ENCODE measurements at places on chromosomes 7 and 10.

GRCh38 chr10:89653410-89653869 is 8.4 kb upstream of the PANK1 start:
- no peak for DNase-seq

- DNase-seq: no peak
These were observed 24.1 kb downstream of the TBATA start for GRCh38 chr10:70761031-70761601.

DNA sequence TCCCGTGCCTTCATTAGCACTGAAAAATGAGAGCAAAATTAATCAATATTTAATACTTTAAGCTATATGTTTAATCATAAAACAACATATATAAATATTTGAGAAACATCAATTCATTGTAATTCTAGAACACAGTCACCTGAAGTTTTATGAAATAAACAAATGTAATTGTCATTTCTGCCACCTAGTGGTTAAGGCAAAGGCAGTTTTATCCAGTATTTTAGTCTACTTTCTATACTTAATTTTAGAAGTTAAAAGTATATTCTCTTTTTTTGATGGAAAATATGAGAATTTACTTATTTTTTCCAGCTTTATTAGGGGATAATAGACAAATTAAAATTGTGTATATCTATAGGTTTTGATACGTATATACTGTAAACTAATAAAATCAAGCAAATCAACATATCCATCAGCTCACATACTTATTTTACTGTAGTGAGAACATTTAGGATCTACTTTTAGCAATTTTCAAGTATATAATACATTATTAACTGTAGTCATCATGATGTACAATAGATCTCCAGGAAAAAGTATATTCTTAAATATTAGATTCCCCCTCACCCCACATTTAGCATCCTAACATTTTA is 16.9 kb downstream of the PCGF6 start:
- DNase-seq: no peak

- DNase-seq: no peak
These were observed 176.7 kb downstream of the EMX2 start for GRCh38 chr10:117718986-117719920.

GRCh38 chr10:101222683-101223273 is 6.5 kb downstream of the LBX1 start:
- no peak for DNase-seq

GRCh38 chr7:94396037-94396431 is 1.3 kb downstream of the COL1A2 start:
- DNase-seq: no peak

GRCh38 chr10:89078724-89079672 is 88.4 kb downstream of the FAS start:
- no peak for DNase-seq

DNA sequence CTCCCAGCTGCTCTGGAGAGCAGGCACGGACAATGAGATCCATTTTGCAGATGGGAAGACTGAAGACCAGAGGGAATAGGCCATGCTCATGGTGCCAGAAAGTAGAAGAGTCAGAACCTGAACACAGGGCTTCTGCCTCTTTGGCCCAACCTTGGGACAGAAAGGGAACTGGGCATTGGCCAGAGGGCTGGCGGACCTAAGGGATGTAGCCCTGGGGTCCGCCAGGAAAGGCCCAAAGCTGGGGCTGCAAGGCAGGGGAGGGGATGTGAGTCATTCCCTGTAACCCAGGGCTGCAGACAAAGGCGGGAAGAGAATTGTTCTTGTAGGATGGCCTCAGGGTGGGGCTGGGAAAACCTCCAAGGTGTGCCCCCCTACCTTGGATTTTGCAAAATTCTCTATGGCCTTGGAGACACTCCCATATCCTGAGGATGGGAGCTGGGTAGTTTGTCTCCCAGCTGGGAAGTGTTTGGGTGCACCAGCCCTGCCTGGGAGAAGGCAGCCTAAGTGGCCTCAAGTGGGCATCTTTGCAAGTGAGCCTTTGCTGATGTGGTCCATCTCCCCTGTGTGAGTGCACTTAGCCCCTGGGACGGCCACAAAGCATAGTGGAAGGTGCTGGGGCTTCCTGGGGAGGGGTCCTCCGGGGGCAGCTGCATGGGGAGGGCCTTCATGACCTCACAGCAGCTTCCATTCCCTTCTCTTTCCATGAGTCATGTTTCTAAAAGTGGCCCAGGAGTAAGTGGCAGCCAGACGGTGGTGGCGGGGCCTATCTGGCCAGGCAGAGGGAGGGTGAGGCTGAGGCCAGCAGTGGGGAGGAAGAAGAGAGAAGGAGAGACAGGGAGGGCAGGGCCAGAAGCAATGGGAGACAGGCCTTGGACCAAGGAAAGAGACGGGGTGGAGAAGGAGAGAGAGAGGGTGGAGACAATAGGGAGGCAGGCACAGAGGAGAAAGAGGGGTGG is 9.2 kb downstream of the AQP1 start:
- DNase-seq: no peak

GRCh38 chr10:98572594-98572993 is 125.9 kb upstream of the HPS1 start:
- DNase-seq: no peak

DNA sequence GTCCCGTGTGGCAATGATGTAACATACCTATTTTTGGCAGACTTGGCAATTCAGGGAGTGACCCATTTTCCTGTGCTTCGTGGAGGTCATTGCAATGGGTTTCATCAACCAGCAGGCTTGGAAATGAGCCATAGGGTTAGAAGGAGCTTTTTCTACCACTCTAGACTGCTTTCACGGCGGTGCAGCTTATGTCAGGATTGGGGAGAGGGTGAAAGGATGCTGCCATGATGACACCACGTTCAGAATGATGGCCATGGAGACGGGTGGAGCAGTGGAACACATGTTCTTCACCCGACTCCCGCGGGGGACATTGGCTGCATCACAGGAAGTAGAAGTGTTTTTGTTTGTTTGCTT is 220.2 kb downstream of the EMX2 start:
- no peak for DNase-seq

DNA sequence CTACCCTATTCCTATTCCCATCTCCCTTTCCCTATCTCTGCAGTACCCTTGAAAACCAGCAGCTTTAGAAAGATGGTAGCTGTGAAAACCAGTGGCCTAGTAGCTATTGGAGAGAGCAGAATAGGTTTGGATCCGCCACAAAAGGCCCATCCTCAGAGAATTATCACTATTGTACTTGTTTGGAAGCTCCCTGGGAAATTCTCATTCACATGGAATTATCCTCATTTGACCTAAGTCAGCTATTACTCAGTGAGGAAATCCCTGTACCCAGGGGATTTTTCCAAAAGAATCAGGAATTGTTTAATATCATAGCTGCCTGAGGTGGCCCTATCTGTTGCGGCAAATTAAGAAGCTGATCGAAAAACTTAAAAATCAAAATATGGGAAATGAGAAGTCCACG is 51.6 kb downstream of the DGKI start:
- DNase-seq: no peak

DNA sequence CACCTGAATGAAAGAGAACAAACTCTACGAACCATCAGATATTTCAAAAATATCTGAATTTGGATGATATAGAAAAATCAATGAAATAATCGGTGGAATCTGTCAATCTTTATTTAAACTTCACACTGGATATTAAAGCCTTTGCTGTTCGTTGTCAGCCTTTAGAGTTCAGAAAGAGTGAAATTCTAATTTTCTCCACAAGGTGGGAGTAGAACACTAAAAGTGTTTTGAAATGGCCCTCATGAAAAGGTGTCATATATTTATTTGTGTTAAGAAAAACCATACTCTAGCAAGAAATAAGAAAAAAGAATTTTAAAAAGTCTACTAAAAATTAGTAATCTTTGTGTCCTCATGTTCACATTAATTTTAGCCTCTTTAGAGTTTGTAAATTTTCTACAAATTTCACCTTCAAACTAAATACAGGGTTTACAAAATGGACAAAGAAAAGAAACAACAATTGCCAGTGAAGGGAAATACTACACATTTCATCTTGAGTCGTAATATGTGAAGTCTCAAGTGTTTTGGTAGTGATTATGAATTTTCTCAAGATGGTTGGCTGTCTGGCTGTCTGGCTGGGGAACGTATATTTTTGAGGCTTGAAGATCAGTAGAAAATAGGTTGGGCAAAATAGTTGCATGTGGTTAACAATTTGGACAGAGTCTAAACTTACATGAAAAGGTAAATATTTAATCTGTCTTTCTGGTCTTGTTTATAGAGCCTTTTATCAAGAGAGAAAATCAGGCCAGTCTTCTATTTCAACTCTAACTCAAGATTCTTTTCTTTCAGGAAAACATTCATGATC is 43.7 kb downstream of the DNAJB9 start:
- no peak for DNase-seq

DNA sequence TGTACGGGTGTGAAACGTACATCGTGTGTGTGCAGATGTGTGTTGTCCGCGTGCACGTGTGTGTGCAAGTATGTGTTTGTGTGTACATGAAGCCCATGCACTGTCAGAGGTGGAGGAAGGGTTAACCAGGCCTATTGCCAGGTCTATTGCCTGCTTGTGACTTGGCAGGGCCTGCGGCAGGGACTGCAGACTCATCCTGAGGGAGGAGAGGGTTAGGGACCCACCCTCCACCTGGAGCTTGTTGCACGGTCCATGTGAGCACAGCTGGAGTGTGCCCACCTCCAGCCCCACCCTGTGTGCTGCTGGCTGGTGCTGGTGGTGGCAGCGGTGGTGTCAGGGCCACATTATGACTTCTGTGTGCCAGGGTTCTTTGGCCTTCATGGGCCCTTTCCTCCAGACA is 7.1 kb upstream of the AQP1 start:
- DNase-seq: no peak

GRCh38 chr10:89207801-89208551 is 859 bp upstream of the CH25H start:
- no peak for DNase-seq

DNA sequence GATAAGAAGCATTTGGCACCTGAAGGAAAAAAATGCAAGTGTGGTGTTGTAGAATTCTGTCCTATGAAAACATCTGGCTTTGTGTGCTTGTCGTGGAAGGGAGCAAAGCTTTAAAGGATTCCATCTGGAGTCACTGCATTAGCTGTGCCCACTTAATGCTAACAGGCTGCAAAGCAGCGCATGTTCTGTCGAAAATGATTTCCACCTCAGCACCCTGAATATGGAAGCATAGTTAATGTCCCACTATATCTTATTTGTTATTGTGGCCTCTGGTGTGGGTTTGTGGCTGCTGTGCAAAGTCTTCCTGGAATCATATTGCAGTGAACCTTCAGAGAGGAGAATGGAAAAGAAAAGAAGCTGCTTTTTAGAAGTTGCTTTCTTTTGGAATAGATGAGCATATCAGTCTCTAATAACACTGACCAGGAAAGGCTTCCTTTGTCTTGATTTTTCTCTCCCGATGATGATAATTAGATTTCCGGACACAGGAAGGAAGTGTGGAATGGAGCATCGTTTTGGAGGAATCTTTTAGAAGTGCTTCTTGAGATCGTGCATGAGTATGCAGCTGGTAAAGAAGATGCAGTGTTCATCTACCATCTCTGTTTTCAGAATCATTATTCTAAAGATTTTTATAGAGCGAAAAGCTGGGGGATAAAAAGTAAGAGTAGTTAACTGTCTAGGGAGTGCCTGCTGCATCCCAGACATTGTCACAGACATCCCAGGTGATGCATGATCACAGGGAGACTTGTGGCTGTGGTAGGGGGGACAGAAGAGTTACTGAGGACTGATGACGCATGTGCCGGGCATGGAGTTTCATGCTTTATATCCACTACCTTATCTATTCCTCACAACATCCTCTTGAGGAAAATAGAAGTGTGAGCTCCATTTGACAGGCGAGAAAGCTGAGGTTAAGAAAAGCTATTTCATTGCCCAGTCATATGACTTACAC is 54.6 kb downstream of the TEX36 start:
- no peak for DNase-seq

- DNase-seq: no peak
These were observed 133.7 kb upstream of the NAMPT start for GRCh38 chr7:106418526-106418925.

DNA sequence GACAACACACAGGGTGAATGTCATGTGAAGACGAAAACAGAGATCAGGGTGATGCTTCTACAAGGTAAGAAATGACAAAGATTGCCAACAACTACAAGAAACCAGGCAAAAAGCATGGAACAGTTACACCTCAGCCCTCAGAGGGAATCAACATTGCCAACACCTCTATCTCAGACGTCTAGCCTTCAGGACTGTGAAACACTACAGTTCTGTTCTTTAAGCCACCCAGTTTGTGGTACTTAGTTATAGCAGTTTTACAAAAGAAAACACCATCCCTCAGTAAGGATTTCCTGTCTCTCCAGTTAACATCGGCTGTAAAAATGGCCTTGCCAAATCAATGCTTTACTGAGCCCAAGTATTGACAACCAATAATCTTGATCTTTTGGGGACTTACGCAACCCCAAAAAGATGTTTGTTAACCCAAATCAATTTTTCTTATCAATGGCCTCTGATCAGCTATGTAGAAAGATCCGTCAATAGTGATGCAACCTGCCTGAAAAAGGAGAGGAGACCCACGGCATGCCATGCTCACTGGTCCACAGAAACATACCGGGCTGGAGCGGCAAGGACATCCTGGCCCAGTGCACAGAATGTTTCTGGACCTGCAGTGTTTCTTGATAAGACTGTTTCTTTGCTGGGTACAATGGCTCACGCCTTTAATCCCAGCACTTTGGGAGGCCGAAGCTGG is 44.0 kb downstream of the AKR1D1 start:
- no peak for DNase-seq

DNA sequence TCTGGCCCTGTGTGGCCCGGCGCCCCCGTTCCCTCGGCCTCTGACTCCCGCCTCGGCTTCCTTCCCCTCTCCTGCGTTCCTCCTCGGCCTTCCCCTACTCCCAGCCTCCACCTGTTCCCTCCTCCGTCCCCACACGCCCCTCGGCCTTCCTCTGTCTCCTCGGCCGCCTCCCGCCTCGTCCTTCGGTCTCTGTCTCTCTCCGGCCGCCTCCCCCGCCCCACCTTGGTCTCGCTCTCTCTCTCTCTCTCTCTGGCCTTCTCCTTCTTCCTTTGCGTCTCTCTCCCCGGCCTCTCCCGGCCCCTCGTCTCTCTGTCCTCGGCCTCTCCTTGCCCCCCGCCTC is 588 bp downstream of the GET4 start:
- DNase-seq: no peak

DNA sequence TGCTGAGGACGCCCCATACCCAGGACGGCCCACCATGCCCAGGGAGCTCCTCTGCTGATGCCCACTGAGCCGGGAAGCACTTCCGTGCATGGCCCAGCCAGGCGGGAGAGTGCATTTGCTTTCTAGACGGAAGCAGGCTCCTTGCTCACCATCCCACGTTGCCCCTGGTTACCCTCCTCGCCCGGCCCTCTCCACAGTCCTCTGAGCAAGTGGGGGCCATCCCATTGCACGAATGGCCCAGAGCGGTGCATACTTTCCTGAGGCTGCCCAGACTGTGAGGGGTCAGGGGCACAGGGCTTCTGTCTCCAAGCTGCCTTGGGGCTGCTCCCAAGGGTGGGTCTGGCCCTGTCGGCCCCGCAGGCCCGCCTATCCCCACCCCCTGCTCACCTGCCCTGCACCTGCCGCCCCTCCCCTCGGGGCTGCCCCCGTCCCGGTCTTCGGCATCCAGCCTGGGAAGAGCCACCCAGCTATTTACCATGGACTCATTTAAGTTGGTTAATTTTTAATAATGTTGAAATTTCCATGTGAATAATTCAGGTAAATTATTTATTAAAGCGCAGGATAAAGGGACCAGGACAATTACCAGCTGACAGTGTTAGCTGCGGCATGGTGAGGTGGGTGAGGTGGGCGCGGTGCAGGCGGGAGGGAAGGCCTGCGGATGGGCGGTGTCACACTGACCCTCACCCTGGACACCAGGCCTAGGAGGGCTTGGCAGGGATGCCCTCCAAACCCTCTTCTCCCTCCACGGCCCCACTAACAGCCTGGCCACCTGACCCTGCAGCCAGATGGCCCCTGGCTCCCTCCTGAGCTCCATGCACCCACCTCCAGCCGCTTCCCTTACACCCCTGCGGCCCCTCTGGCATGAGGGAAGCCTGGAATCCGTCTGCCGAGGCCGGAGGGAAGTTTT is 104.4 kb downstream of the MICALL2 start:
- no peak for DNase-seq
